ENCODE measurements at places on chromosomes 7 and 10. TPM values are rescaled to one million over a fixed set of nuclear protein-coding genes. Genes with fewer than 3 reads are reported as not detected.

GRCh38 chr7:604001-604883 is 84.6 kb upstream of the PDGFA start:
- peak; percentile 88 for DNase-seq
- H3K4me1 ChIP-seq = peaks cover 22% of the 10 kb centered on the region
- H3K4me3 ChIP-seq = no peak overlapping the region

GRCh38 chr10:51911723-51912122 is 212.3 kb upstream of the CSTF2T start:
- no peak for DNase-seq
- no peak overlapping the region for H3K27ac ChIP-seq
- no peak overlapping the region for H3K4me3 ChIP-seq

DNA sequence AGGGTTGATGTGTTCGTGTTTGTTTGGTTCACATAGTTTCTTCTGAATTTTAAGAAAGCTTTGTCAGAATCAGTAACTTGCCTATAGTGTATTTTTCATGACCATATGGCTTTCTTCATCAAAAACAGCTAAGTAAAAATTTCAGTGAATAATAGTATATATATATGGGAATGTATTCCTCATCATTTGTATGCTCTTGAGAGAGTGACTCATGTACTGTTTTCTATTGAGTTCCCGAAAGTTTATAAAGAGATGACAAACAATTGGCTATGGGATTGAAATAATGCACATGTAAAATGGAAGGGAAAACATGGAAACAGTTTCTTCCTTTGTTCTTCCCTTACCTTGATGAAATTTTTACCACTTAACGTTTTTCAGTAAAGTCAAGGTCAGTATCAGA is 56.4 kb downstream of the KAT6B start:
- no peak overlapping the region for H3K4me3 ChIP-seq
- H3K27ac ChIP-seq = no peak overlapping the region
- no peaks in the 10 kb centered on the region for H3K36me3 ChIP-seq
- H3K27me3 ChIP-seq = no peaks in the 10 kb centered on the region
- no peak for DNase-seq

DNA sequence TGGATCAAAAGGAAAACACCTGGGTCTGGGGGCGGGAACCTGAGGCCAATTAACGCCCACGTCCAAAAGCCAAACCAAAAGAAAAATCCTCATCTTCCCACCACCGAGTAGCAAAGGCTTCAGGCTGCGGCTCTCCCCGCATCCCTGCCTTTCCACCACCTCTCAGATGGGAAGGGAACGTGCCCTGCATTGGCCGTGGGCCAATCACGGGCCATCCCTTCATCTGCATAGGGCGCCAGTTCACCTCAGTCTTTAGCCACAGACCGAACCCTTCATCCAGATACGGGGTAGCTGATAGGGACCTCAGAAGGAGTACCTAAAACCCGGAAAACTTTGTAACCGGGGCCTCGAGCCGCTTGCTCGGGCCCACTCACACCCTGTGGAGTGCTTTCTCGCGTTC is 626 bp downstream of the PRPF18 start:
- no peak overlapping the region for H3K27ac ChIP-seq
- no peak for DNase-seq
- H3K4me3 ChIP-seq = peak overlapping the region; percentile 65
- H3K27me3 ChIP-seq = no peaks in the 10 kb centered on the region

GRCh38 chr10:78934532-78934898 is 134.3 kb upstream of the ZMIZ1 start:
- H3K36me3 ChIP-seq = no peaks in the 10 kb centered on the region
- no peak for DNase-seq
- H3K4me1 ChIP-seq = peaks cover 21% of the 10 kb centered on the region
- no peak overlapping the region for H3K4me3 ChIP-seq

- H3K36me3 ChIP-seq = no peaks in the 10 kb centered on the region
- no peaks in the 10 kb centered on the region for H3K27me3 ChIP-seq
- no peak overlapping the region for H3K4me3 ChIP-seq
Measured at GRCh38 chr7:11208883-11209465, 235.3 kb downstream of the PHF14 start.

GRCh38 chr10:128009372-128010126 is 102.6 kb downstream of the PTPRE start:
- H3K36me3 ChIP-seq = no peaks in the 10 kb centered on the region
- H3K27me3 ChIP-seq = no peaks in the 10 kb centered on the region

DNA sequence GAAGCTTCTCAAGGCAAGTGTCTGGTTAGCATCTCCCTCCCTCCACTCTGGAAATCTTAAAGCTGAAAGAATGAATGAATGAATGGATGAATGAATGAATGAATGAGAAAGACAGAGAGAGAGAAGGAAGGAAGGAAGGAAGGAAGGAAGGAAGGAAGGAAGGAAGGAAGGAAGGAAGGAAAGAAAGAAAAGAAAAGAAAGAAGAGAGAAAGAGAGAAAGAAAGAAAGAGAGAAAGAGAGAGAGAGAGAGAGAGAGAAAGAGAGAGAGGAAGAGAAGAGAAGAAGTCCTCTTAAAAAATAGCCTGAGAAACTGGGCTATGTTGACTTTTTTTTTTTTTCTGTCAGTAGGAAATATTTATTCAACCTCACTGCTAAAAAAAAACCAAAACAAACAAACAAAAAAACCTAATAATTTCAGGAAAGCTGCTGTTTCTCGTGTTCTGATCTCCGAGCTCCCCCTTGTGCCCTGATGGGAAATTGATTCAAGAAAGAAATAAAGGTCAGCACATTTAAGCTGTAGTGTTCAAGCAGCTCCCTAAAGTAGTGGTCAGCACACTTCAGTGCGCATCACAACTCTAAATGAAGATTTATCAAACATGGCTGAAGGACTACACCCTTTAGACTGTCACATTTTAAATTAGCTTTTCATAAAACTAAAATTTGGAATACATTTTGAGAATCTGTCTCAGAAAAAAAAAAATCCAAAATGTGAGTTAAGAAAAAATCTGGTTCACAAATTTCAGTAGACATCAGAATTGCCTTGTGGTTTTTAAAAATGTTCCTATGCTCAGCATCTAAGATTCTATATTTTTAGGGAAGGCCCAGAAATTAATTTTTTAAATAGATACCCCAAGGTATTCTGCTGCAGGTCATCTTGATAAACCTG is 154.3 kb downstream of the ELAPOR2 start:
- H3K27ac ChIP-seq = no peak overlapping the region
- H3K27me3 ChIP-seq = no peaks in the 10 kb centered on the region
- no peaks in the 10 kb centered on the region for H3K36me3 ChIP-seq
- no peak overlapping the region for H3K4me3 ChIP-seq
- no peak for DNase-seq

DNA sequence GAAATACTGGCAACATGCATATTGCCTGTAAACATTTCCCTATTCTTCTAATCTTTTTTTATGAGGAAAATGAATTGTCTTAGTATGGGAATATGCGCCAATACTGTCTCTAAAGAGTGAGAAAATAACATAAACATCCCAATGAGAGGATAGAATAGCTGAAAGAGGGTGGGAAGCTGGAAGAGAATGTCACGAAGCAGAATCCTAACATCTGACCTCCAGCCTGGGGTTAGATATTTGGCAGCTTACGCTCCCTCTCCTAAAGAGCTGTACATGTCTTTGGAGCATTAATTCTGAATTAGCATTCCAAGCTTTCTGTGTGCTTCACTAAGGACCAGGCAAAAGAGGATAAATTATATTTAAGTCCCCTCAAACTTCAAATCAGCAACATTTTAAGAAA is 31.6 kb upstream of the SLC16A12 start:
- H3K27ac ChIP-seq = no peak overlapping the region
- H3K4me1 ChIP-seq = no peaks in the 10 kb centered on the region
- no peaks in the 10 kb centered on the region for H3K36me3 ChIP-seq
- H3K27me3 ChIP-seq = no peaks in the 10 kb centered on the region
- no peak for DNase-seq
- no peak overlapping the region for H3K4me3 ChIP-seq

DNA sequence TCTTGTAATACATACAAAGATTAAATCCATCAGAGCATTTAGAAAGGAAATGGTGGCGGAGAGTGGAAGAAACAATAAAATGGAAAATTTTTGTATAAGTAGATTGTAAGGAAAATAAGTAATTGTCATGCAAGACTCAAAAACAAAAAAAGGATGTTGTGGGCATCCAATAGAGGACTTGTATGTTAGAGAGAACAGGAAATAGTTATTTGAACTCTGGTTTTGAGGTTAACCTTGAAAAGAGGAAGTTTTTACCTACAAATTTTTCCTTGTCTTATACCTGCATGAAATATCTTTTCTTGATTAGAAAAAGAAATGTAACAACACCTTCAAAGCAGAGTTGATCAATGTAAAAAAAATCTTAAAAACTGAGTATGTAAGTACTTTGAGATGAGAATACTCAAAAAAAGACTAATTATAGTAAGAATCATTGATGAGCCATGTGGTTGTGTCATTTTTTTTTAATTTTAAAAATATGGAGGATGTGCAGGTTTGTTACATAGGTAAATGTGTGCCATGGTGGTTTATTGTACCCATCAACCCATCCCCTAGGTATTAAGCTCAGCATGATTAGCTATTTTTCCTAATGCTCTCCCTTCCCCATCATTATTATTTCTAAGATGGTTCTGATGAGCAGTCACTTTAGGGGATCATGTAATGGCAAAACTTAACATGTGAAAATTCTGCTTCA is 11.9 kb downstream of the TMEM106B start:
- no peak overlapping the region for H3K27ac ChIP-seq
- no peak overlapping the region for H3K4me3 ChIP-seq
- no peak for DNase-seq
- no peaks in the 10 kb centered on the region for H3K4me1 ChIP-seq
- peaks cover 72% of the 10 kb centered on the region for H3K36me3 ChIP-seq
- no peaks in the 10 kb centered on the region for H3K27me3 ChIP-seq

- no peak for DNase-seq
- no peaks in the 10 kb centered on the region for H3K36me3 ChIP-seq
- no peaks in the 10 kb centered on the region for H3K4me1 ChIP-seq
- H3K27me3 ChIP-seq = no peaks in the 10 kb centered on the region
Measured at GRCh38 chr10:58052772-58053171, 214.9 kb downstream of the IPMK start.

GRCh38 chr10:80182986-80183385 is 22.4 kb downstream of the ANXA11 start:
- H3K27ac ChIP-seq = peak overlapping the region; percentile 23
- H3K4me3 ChIP-seq = no peak overlapping the region
- no peaks in the 10 kb centered on the region for H3K27me3 ChIP-seq

DNA sequence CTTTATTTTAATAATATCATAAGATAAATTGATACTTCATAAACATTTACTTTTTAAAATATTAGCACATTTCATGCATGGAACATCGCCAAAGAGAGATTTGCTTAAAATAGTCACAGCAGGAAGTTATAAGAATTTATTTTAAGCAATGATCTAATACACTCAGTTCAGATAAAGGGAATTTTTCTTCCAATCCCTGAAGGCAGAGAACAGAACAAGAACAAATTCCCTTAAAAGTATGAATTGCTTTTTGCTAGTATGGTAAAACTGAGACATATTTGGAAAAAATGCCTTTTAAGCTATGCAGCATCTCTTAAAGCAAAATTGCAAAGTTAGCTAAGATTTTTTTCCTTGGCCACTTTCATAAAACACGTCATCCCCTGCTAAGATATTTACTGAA is 91.0 kb downstream of the SEMA3D start:
- no peak overlapping the region for H3K27ac ChIP-seq
- no peak for DNase-seq
- H3K27me3 ChIP-seq = no peaks in the 10 kb centered on the region

DNA sequence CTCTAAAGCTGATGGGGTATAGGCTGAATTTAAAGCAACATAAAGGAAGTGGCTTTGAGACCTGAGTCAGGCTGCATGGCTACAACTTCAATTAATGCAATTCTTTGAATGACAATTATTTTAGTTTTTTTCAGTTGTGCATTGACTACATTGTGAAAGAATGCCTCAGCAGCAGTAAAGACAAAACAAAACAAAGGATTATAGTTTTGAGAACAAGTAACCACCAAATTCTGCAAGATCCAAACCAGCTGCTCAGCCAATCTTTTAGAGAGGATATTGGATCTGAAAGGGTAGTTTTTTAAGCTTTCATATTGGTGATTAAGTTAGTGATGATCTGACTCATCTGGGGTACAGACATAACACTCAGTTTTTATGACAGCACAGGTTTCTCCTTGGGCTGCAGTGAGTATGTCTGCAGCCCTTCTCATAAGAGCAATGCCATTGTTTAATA is 40.6 kb upstream of the ABCA13 start:
- no peaks in the 10 kb centered on the region for H3K27me3 ChIP-seq
- H3K4me1 ChIP-seq = no peaks in the 10 kb centered on the region
- no peak for DNase-seq
- no peaks in the 10 kb centered on the region for H3K36me3 ChIP-seq
- no peak overlapping the region for H3K4me3 ChIP-seq

- H3K27me3 ChIP-seq = no peaks in the 10 kb centered on the region
- H3K4me1 ChIP-seq = no peaks in the 10 kb centered on the region
- no peak overlapping the region for H3K4me3 ChIP-seq
- H3K36me3 ChIP-seq = no peaks in the 10 kb centered on the region
- no peak for DNase-seq
Measured at GRCh38 chr7:40587419-40587818, 452.6 kb downstream of the SUGCT start.

DNA sequence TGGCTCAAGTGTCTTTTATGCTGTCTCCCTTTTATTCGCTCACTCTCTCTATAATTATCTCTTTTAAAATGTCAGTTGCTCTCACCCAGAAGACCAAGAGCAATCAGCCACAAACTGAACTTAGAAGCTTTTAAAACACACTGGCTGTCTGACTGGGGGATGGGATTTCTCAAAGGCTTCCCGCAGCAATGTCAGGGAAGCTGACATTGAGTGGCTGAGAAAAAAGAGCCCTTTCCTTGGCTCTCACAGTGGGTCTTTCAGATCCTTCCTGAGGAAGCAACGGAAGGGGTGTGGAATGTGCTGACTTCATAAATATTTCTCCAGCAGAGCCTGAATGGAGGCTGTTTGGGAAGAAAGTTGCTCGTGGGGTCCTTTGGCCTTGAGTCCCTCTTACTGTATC is 445.7 kb upstream of the C7orf33 start:
- H3K36me3 ChIP-seq = no peaks in the 10 kb centered on the region
- no peak overlapping the region for H3K4me3 ChIP-seq
- no peak overlapping the region for H3K27ac ChIP-seq
- no peaks in the 10 kb centered on the region for H3K4me1 ChIP-seq
- DNase-seq = no peak
- no peaks in the 10 kb centered on the region for H3K27me3 ChIP-seq

DNA sequence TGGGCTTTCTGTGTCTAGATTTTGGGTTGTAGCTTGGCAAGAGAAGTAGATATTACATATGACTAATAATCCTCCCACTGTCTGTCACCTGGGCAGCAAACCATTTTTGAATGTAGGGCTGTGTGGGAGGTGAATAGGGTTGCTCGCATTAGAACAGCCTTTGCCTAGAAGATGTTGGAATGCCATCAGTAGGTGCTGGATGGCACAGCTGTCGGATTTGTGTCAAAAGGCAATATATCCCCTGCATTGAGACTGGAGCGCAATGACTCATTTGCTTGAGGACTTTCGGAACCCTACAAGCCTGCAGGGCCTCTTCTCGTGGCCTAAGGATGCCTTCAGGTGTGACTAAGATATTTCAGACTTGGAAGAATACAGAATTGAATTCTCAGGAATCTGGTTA is 323.8 kb downstream of the GPR158 start:
- H3K4me1 ChIP-seq = no peaks in the 10 kb centered on the region
- no peak overlapping the region for H3K27ac ChIP-seq

The TMEM225B gene
- 0.29 TPM for total RNA-seq

The COG5 gene
- total RNA-seq = 53.8 TPM

The OPN4 gene
- total RNA-seq = 0.28 TPM

The PILRA gene
- total RNA-seq = 3.4 TPM

The CALHM1 gene
- total RNA-seq = not detected

The WIPF3 gene
- 6.8 TPM for total RNA-seq

The OGA gene
- total RNA-seq = 164 TPM

The KCNMA1 gene
- total RNA-seq = 1.3 TPM

All from heart left ventricle (tissue), 16 donors.